ENCODE measurements at places on chromosomes 2 and 18.

GRCh38 chr2:229873123-229873581, 48.7 kb downstream of the TRIP12 start:
- DNase-seq, result no peak

GRCh38 chr2:238296638-238297457, 8.4 kb upstream of the PER2 start:
- DNase-seq, result no peak

DNA sequence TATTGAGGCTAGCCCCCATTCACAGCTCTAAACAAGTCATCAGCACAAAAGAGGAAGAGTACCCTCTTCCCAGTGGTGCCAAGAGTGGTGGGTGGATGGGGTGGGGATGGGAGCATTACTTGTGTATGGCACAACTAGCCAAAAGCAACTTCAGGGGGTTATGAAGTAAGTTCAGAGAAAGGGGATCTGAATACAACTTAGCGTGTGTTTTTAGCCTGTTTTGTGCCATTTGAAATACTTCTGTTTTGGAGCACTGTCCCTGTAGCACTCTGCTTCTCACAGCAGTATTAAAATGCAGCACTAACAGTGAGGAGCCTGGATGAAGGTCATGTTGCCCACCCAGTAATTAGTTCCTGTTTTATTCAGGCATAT, 113.5 kb downstream of the CRIM1 start:
- DNase-seq, result no peak

- DNase-seq, result no peak
These were observed 183.3 kb upstream of the ETAA1 start for GRCh38 chr2:67213677-67214402.

GRCh38 chr2:219537657-219538488, 5.7 kb downstream of the CHPF start:
- no peak for DNase-seq

DNA sequence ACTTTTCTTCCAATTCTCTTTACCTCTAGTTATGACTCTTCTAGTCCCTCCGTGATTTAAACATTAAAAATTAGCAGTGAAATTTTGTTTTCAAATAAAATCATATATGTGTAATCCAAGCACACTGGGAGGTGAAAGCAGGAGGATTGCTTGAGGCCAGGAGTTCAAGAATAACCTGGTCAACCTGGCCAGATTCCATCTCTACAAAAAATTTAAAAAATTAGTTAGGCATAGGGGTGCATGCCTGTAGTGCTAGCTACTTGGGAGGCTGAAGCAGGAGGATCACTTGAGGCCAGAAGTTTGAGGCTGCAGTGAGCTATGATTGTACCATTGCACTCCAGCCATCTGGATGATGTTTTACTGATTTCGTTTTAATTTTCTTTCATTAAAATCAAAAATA, 7.0 kb upstream of the VSNL1 start:
- no peak for DNase-seq

- DNase-seq, result peak; percentile 18
These were observed 634 bp downstream of the SPATS2L start for GRCh38 chr2:200306931-200307723.

DNA sequence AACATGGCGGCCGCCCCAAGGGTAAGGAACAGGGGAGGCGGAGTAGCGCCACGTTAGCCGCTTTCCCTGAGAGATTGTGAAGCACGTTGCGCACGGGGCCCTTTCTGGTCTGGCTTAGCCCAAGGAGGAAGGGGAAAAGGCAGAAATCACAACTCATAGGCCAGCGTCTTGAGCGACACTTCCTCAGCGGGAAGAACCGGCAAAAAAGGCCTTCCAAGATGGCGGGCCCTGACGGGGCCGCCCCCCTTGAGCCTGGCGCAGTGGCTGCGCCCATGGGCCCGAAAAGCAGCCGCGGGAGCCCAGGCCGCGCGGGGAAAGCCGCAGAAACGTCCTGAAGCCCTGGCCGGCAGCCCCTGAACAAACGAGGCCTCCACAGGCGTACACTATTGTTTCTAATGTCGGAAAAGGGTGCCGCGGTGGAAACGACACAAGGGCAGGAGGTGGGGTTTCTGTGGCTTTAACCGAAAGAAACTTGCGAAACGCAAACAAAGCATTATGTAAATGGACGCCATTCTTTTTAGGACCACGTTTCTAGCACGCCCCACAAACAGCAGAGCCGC, 919 bp upstream of the PCBP1 start:
- DNase-seq, result peak; percentile 66

DNA sequence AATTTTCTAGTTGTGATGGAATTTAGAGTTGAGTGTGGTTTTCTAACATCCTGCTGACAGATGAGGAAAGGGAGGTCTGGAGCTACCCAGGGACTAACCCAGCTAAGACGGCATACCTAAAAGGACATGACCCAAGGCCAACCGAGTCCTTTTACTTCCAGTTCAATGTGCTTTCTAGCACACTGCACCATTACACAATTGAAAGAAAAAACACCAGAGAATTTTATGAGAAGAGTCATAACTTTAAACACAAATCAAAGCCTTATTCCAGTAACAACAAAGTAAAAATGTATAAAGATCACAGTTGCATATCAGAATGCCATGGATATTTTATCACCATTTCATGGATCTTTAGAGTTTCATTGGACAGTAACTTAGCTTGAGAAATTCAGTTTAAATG, 480.3 kb downstream of the MEIS1 start:
- DNase-seq, result no peak

- no peak for DNase-seq
These were observed 43.7 kb downstream of the RHOB start for GRCh38 chr2:20490300-20491181.

GRCh38 chr2:13000664-13001363, 284.1 kb downstream of the TRIB2 start:
- no peak for DNase-seq

- no peak for DNase-seq
These were observed 277.7 kb upstream of the HNRNPA3 start for GRCh38 chr2:176934869-176935415.

GRCh38 chr2:74884866-74885265, 50.9 kb downstream of the HK2 start:
- DNase-seq, result no peak

DNA sequence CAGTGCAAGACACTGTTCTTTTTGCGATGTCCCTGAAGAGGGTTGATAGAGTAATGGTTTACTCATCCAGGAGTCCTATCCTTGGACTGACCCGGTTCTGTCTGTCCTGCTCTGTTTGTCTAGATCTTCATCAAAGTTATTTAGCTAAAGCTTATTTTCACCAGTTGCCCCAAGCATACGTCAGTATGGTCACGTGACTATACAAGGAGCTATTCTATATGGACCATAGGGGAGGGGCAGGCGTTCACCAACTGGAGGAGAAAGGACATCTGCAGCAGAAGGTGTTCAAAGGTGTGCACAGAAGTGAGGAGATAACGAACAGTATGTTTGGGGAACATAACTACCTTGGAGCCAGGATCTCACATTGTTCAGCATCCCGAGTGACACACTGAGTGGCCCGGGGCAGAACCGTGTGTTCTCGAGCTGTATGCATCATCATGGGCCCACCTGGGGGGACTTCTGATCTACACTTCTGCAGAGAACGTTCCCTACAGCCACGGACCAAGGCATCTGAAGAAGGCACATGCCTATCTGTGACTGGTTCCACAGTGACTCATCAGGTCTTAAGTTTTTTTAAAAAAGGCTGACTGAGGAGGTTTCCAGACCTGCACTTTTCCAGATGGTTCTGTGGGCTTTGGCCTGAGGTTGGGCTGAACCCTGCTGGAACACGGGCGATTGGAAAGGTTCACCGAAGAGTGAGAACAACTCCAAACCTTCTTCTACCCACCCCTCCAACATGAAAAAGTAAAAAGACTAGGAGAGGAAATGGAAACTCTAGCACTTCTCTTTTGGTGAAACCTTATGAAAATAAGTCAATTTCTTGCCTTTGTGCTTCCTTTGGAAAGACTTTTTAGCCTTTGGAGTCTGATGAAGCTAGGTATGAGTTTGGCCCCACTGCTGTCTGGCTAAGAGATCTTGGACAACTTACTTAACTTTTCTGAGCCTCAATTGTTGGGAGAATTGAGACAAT, 68.6 kb upstream of the YWHAQ start:
- no peak for DNase-seq

DNA sequence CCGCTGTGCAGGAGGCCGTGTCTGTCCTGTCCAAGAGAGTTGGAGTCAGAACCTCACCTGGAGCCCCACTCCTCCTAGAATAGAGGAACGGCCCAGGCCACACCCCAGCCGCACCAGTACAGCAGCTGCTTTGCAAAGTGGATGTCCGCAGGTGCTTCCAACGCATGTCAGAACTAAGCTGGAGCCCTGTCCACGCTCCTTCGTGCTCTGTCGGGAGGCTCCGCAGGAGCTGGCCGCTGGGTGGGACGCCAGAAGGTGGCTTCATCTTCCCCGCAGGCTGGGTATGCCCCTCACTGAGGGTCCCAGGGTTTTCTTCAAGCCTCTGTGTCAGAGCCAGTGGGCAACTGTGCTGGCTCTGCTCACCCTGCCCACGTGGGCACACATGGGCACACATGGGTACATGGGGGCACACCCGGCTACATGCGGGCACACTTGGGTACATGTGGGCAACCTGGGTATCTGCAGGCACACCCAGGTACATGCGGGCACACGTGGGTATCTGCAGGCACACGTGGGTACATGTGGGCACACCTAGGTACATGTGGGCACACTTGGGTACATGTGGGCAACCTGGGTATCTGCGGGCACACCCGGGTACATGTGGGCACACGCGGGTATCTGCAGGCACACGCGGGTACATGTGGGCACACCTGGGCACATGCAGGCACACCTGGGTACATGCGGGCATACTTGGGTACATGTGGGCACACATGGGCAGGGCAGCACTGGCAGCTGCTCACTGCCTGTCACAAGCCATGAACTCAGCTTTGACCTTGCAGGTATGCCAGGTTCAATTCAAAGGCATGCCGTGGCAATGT, 67.1 kb upstream of the CTDP1 start:
- no peak for DNase-seq

GRCh38 chr2:33275689-33276444, 200.6 kb upstream of the RASGRP3 start:
- peak; percentile 5 for DNase-seq

GRCh38 chr2:206095536-206096332, 9.8 kb upstream of the INO80D start:
- DNase-seq, result no peak

DNA sequence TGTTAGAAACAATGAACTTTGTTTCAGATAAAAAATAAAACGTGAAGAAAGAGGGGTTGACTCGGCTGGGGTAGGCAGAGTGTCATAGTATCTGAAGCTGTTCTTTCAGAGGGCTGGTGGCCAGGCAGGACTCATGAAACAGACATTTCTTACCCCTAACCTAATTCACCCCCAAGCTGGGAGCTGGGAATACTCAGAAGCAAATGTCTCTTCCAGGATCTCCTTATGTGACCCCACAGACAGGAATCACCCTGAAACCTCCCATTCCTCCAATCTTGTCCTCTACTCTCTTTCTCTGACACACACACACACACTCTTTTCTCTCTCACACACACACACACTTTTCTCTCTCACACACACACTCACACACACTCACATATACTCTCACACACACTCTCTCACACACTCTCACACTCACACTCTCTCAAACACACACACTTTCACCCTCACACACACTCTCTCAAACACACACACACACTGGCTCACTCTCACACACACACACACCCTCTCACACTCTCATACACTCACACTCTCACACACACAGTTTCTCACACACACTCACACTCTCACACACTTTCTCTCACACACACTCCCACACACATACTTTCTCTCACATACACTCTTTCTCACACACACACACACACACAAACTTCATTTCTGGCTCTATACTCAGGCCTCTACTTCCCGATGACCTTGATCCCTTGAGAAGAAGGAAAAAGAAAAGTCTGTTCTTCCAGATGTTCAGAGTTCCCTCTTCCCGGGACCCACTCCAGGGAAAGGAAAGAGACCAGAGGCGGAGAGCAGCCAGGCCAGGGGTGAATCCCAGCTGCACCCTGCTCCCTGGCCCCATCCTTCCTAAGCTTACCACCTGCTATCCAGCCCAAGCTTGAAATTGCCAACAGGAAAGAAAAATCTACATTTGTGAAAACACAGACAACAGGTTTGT, 167.7 kb downstream of the TXNL1 start:
- no peak for DNase-seq

DNA sequence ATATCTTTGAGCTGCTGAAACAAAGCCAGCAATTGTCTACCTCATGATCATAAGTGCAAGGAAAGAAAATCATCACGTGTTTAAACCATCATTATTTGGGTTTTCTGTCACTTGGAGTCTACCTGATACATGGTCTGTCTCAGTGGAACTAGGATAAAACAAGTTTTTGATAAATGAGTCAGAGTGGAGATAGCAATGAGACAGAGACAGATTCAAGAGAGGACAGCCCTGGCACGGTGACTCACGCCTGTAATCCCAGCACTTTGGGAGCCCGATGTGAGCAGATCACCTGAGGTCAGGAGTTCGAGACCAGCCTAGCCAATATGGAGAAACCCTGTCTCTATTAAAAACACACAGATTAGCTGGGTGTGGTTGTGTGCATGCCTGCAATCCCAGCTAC, 93.8 kb downstream of the PMAIP1 start:
- no peak for DNase-seq

- DNase-seq, result no peak
These were observed 67.7 kb upstream of the DNMT3A start for GRCh38 chr2:25409468-25409867.

DNA sequence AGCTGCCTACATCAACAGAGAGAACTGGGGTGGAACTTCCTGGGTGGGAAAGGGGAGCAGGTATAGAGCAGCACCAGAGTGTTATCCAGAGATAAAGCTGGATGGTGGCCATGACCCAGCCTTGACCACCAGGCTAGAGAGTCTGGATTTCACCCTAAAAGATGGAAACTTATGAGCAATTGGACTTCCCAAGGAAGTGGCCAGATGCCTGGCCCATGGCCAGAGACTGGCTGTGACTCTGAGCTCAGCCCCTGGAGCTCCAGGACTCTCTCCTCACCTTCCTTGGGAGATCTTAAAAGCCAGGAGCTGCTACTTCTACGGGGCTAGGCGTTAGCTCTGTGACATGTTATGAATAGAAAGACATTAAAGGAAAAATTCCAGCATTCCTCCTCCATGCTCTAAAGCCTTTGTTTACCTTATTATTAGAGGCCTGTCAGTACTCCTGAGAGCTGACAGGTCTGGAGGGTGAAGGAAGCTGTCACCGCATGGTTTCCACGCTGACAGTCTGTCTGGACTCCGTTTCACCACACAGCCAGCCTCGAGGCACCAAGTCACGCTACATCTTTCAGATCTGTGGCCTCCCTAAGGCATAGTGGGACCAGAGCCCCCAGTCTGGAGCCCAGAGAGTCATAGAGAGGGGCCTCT, 260.0 kb upstream of the SIX2 start:
- no peak for DNase-seq

- DNase-seq, result no peak
These were observed 112.8 kb downstream of the KCTD1 start for GRCh38 chr18:26435415-26436095.

All from stimulated activated CD4-positive, alpha-beta T cell treated with anti-CD3 and anti-CD28 coated beads, Interleukin-4, amount 100 ng/mL, for 4 hours (primary cell).